Activated T-cell treated with anti-CD3 and anti-CD28 coated beads, Interleukin-2, amount 50 U/mL, for 1 hour (primary cell): ENCODE measurements at places on chromosomes 12 and 14.

GRCh38 chr14:101120641-101121507 is 217.4 kb upstream of the RTL1 start:
- DNase-seq, result no peak

GRCh38 chr12:122125452-122126341 is 47.1 kb downstream of the MLXIP start:
- DNase-seq, result no peak

DNA sequence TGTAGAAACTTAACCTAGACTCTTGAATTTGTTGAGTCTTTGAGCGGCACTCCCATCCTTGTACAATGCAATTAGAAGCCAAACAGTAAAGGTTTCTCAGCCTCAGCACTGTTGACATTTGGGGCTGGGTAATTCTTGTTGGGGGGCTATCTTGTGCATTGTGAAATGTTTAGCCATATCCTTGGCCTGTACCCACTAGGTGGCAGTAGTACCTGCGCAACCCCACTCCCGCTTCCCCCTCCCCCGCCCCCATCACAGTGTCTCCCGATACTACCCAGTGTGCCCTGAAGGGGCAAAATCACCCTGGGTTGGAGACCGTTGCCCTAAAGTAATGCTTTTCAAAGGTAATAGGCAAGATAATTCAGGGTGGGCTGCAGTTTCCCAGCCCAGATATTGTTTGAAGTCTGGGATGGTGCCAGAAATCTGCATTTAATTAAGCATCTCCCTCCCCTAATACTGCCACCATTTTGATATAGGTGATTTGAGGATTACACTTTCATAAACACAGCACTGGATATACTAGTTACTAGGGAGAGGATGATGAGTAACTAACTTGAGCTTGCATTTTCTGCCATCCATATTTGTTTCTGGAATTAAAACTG is 1.8 kb downstream of the COX6A1 start:
- peak; percentile 67 for DNase-seq

DNA sequence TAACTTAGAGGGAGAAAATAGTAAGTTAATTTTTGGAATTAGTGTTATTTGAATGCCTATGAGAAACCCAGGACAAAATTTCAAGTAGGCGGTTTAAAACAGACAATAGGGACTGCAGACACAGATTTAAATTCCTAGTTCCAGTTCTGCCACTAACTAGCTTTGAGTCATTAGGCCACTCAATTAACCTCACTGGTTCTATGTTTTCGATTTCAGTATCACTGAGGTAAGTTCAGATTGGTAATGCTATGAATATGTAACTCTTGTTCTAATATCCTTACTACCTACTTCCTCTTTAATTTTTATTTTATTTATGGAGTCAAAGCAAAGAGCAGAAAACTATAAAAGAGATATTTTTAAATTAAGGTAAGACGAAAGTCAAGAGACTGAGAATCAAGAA is 52.6 kb downstream of the GALC start:
- DNase-seq, result no peak

DNA sequence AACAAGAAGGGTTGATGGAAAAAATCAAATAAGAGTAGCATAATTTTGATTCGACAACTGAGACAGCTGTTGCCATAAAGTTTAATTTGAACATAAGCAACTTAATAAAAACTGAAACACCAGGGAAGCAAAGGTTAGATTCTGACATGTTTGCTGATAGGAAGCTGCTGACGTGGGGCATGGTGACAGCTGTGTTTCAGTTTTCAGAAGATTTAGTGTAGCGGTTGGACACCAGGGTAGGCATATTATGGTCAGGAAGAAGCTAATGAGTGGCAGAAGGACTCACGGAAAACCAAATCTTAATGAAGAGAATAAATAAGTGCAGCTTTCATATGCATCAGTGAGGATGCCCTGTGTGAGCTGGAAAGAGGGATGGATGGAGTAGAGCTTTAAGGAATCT is 336.7 kb upstream of the RPL10L start:
- no peak for DNase-seq

- DNase-seq, result peak; percentile 43
These were observed 20.8 kb downstream of the CKAP4 start for GRCh38 chr12:106226884-106227640.

DNA sequence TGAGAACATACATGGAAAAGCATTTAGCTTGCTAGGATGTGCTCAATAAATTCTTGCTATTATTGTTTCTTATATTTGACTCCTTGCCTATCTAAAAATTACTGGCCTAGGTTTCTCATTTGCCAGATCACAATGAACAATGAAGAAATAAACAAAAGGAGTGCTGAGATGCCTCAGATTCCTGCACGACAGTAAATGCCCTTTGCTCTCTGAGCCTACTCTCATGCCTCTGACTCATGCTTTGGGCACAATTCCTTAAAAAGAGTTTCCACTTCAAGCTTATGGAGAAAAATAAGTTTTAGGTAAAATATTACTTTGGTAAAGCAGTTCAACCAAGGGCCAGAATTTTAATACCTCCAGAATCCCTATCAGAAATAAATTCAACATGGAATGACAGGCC is 30.9 kb downstream of the GRIN2B start:
- no peak for DNase-seq
